A375 (cell line): ENCODE measurements at places on chromosomes 16 and 17. TPM values are rescaled to one million over a fixed set of nuclear protein-coding genes. Genes with fewer than 3 reads are reported as not detected.

Gene MAFG
- 23.1 and 24.7 TPM in 2 replicates for total RNA-seq

Gene C16orf96
- not detected in 2 replicates for total RNA-seq

Gene FBF1
- total RNA-seq: 25.7 and 26.1 TPM in 2 replicates

Gene CLDN6
- total RNA-seq: not detected in 2 replicates

Gene CRISPLD2
- 0.77 and 0.98 TPM in 2 replicates for total RNA-seq

Gene KRTAP4-6
- total RNA-seq: not detected in 2 replicates

Gene KCNH6
- not detected in 2 replicates for total RNA-seq

Gene FAM20A
- total RNA-seq: 0.72 and 0.94 TPM in 2 replicates
